ENCODE measurements at places on chromosomes 5 and 9.

DNA sequence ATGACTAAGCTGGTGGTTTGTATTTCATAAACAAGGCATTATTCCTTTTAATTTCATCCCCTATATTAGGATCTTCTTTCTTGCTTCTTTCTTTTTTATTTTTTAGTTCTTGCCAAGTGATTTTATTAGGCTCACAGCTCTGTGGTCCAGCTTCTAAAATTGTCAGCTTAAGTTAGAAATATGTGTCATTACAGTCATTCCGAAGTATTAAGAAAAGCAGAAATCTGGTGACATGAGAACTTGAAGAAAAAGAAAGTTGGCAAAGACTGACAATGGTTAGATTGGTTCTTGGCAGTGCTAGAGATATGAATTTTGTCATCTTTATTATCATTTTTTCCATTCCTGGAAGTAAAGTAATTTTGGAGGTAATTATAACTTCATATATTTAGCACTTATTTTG, 166.5 kb upstream of the PRR16 start:
- no peak for DNase-seq

DNA sequence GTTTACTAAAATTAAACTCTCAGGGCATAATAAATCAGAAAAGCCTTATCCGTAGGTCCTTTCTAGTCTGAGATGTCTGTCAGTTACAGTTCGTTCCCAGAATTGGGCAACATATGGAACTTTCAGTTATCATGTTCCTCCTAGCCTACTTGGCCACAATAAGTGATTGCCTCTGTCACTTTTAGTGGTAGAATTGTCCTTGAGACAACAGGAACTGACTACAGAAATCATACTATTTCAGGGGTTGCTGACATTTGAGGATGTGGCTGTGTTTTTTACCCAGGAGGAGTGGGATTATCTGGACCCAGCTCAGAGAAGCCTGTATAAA, 956 bp downstream of the ZNF189 start:
- no peak for DNase-seq

- no peak for DNase-seq
Observed at GRCh38 chr9:95580812-95581761, 64.3 kb upstream of the PTCH1 start.

GRCh38 chr5:151651997-151652645, 34.6 kb downstream of the SPARC start:
- peak; percentile 77 for DNase-seq

- no peak for DNase-seq
Observed at GRCh38 chr9:90086101-90086511, 481.3 kb downstream of the GADD45G start.

- no peak for DNase-seq
Observed at GRCh38 chr9:71459082-71459481, 309.2 kb downstream of the CEMIP2 start.

DNA sequence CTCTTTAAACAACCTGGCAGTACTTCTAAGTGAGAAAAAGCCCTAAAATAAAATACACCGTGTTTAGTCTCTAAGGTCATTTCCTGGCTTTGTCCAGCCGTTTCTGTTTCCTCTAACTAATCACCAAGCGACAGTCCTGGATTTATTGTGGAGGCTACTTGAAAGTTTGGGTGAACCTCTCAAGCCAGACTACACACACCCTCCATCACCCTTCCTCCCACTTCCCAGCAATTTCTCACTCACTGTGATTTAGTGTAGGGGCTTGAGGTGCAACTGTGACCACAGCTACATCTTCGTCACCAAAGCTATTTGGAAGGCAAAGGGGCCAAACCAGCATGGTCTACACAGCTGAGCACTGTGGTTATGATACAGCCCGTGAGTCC, 240.0 kb upstream of the SLC24A2 start:
- DNase-seq: no peak

DNA sequence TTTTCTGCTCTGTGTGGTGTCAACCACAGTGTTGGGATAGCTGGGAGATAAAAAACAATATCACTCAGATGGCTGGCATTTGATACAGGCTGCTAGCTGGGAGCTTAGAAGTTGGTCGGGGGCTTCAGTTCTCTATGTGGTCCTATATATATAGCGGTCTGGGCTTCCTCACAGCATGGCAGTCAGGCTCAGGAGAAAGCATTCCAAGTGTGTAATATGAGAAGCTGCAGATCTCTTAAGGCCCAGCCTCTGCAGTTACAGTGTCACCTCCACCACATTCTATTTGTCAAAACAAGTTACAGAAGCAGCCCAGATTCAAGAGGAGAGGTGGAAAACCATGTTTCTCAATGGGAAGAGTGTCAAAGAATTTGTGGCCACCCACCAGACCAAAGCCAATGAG, 108.1 kb upstream of the NIPBL start:
- DNase-seq: no peak

GRCh38 chr9:70080481-70081119, 37.0 kb downstream of the MAMDC2 start:
- no peak for DNase-seq

GRCh38 chr5:82332064-82332855, 54.1 kb upstream of the RPS23 start:
- no peak for DNase-seq

- DNase-seq: no peak
Observed at GRCh38 chr9:98316445-98317133, 61.1 kb upstream of the TBC1D2 start.

DNA sequence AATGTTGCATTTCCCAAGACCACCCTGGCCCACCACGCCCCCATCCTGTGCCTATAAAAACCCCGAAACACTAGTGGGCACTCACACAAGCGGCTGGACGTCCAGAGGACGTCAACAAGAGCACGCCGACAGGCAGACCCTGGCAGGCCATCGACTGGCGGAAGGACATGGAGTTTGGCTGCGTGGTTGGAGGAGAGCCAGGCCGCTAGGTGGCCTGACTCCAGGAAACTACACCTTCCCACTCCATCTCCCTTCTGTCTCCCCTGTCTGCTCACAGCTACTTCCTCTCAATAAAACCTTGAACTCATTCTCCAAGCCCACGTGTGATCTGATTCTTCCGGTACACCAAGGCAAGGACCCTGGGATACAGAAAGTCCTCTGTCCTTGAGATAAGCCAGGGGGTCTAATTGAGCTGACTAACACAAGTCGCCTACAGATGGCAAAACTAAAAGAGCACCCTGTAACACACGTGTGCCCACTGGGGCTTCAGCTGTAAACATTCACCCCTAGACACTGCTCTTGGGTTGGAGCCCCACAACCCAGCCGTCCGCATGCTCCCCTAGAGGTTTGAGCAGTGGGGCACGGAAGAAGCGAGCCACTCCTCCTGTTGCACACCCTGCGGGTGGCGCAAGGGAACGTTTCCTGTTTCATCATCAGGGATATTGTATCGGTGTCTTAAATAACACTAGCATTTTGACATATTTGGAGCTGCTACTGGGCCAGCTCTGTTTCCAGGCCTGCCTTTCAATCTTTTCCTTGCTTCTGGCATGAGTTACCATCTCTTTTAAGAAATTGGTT, 54.5 kb upstream of the TAF11L2 start:
- DNase-seq: no peak

DNA sequence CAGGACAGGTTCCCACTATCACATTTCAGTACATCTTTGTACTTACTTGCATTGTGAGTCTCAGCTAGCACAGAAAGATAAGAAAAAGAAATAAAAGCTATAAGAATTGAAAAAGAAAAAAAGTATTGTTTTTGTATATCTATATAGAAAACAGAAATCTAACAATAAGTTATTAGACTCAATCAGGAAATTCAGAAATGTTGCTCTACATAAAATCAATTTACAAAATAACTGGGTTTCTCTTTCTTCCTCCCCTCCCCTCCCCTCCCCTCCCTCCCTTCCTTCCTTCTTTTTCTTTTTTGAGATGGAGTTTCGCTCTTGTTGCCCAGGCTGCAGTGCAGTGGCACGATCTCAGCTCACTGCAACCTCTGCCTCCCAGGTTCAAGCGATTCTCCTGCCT, 7.2 kb upstream of the CACNA1B start:
- no peak for DNase-seq

DNA sequence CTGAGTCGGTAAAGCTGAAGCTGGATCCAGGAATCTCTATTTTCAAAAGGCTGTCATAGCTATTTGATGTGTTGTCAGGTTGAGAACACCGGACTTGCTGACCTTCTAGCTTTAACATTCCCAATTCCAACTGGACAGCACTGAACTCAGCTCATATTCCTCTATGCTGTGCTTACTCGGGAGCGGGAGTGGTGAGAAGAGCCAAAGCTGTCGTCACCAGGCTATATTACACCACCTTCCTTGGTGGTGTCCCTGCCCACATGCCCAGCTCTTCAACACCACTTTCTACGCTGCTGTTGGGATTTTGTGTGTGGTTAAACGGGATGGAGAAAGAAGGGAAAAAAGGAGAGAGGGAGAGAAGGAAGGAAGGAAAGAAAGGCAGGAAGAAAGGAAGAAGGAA, 653.6 kb downstream of the RAB3C start:
- DNase-seq: no peak

DNA sequence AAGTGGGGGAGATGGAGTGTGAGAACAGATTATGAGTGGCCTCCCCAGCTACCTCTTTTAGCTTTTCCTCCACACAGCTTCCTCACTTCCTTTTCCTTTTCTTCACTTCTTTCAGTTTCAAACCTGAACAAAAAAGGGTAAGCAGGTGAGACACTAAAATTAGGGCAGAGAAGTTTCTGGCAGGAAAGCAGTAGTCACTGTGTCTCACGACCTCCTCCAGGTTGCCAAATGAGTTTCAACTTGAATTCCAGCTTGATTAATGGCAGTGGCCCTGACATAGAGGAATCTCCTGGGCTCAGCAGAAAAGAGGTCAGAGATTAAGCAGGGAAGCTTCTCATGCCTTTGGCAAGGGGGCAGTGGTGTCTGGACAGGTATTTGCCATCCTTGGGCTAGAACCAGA, 63.7 kb upstream of the SPINK5 start:
- DNase-seq: no peak

DNA sequence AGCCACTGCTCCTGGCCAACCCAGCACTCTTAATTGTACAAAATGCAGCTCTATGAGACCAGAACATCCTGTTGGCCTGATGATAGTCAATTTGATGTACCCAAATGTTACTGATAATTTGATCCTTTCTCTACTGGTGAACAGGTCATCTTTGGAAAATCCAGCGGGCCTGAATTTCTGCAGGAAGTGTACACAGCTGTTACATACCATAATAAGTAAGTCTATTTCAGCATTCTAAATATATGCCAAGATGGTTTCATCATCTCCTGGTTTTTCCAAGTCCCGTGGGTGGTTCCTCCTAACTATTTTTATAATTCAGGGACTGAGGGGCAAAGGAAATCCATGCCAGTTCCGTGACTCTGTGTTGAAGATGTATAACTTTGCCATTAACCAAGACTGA, 155.4 kb downstream of the DOCK8 start:
- DNase-seq: no peak

GRCh38 chr5:89981878-89982773, 427.4 kb downstream of the CETN3 start:
- no peak for DNase-seq

DNA sequence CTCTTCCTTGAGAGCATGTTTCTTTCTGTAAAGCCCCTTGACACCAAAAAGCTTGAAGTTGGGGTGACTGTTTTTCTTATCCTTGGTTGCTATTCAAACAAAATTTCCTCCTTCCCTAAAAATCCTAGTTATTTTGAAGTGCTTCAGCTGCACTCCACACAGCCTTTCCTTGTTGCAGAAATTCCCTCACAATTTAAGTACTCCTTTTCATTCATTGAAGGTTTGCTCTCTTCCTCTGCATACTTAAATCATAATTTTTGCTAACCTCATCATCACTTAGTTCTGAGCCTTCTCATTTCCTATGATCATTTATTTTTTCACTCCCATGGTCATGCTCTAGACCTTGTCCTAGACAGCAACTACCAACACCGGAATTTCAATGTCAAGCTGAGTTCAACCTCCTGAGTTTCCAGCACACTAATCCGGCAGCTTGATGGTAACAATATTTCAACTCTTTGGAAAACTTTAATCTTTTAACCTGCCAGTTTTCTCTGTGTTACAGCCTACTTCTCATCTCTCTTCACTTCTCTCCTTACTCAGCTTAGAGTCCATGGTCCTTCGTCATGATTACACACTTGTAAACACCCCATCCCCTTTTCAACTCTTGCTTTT, 78.7 kb upstream of the ACTBL2 start:
- no peak for DNase-seq

- no peak for DNase-seq
Observed at GRCh38 chr5:82334856-82335255, 56.7 kb upstream of the RPS23 start.

DNA sequence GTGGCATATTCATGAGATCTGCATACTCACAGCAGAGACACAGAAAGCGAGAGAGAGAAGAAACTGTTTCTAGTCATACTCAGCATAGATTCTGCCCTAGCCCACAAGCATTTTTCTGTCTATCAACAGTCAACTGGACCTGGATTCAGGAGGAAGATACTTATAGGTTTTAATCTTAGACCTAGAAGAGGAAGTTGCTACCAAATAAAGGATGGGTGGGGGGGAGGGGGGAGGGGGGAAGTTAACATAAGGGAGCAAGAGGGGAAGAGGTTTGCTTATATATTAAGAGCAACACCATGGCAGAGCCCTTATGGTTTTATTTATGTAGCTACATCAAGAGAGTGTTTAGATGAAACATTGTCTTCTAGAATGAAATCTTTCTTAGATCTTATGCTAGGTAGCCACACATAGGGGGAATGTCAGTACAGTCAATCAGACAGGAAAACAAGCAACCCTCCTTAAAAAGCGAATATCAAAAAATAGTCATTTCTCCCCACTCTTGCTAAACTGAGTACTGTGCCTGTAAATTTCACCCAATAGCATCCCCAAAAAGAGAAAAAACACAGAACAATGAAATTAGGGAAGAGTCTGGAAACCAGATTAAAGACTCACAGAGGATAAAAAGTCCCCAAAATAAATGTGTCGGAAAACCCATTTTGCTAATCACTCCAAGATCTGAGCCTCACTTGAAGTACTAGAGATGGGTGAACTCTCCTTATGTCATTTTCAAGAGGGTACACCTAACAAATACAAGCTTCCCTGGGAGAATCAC, 192.7 kb upstream of the NR4A3 start:
- no peak for DNase-seq

DNA sequence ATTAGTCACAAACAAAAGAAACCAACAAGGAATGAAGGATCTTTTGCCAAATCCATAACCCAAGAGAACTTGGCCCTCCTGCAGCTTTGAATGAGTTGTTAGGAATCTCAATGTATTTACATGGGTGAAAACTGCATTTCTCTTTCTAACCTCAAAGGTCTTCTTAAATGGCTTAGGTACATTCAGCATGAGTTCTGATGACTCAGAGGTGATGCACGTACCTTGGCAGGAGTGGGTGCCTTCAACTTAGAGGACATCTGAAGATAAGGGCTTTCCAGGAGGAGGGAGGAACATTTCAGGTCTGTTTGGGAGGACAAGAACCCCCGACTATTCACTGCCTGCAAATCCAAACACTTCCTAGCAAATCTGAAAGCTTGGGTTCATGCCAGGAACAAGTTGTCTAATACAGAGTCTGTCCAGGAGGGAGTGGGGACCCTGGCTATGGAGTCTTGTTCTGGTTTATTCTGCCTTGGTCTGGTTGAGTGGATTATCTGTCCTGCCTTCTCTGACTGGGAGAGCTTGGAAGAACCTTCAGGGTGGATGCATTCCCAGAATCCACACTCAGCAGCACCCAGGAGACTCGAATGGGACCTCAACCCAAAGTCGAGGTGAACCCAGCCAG, 65.7 kb downstream of the IRX2 start:
- DNase-seq: no peak

- DNase-seq: no peak
Observed at GRCh38 chr5:160262151-160263074, 33.1 kb downstream of the FABP6 start.
